ENCODE measurements at places on chromosomes 1 and 21.

GRCh38 chr1:63408331-63408730 is 40.9 kb downstream of the ALG6 start:
- DNase-seq = no peak

DNA sequence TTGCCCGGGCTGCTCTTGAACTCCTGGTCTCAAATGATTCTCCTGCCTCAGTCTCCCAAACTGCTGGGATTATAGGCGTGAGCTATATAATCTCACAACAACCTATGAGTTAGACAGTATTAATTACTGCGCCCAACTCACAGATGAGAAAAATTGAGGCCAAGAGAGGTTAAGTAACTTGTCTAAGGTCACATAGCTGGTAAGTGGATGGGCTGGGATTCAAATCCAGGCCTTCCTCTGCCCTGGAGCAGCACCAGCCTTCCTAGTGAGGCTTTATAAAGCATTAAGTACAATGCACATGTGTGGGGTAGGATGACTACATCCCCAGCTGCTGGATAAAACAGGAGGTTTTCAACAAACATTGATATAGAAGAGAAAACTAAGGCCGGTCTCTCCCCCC is 15.1 kb downstream of the E2F2 start:
- DNase-seq = no peak

- no peak for DNase-seq
These were observed 141.4 kb downstream of the SYT2 start for GRCh38 chr1:202568826-202569225.

DNA sequence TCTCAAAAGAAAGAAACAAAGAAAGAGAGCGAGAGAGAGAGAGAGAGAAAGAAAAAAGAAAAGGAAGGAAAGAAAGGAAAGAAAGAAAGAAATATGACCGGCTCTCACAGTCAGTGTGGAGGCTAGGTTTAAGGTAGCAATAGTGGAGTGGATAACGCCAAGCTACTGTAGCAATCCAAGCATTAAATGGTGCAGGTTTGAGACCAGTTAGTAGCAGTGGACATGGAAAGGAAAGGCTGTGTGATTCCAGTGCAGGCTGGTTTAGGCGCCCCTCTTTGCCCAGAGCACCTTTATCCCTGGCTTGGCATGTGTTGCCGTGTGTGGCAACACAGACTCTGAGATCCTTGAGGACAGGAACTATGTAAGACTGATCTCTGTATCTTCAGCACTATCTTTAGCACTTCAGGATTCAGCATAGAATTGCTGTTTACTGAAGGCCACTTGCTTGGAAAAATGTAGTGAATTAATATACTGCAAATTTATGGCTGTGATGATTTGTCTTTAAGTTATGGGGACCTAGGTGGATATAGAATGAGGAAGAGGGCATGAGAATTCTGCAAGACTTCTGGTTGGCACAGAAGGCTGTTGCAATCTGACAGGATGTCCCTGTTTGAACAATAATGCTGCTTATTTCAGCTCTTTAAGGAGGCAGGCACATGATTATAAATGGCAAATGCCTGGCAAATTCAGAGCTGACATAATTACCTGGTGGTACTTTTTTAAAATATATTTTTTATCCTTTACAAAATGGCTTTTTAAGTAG is 10.8 kb upstream of the OSBPL9 start:
- DNase-seq = no peak

Data from coronary artery (tissue), 2 donors.